ENCODE measurements at places on chromosomes 7 and 10. TPM values are rescaled to one million over a fixed set of nuclear protein-coding genes. Genes with fewer than 3 reads are reported as not detected.

NCAPG2 gene
- 5.6 TPM for total RNA-seq

LRGUK gene
- total RNA-seq: 0.16 TPM

AKR1D1 gene
- not detected for total RNA-seq

WAPL gene
- 19.7 TPM for total RNA-seq

CACNB2 gene
- total RNA-seq: 45.7 TPM

DNA sequence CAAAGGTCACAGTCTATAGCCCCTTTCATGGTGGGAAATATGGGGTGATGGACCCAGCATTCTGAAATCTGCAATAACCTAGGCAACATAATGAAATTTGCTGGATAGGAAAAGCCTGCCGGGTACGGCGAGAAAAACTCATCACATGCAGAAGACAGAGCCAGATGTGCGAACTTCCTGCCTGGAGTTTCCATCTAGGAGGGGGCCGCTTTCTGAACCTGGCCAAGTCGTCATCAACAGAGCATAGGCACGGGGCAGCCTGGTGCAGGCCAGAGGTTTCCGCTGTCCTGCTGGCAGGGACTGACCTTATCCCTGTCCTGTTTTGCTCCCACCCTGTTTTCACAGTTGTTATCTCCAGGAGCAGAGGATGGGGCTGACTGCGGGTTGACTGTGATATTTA, 27.4 kb downstream of the CCDC3 start:
- DNase-seq: no peak

DNA sequence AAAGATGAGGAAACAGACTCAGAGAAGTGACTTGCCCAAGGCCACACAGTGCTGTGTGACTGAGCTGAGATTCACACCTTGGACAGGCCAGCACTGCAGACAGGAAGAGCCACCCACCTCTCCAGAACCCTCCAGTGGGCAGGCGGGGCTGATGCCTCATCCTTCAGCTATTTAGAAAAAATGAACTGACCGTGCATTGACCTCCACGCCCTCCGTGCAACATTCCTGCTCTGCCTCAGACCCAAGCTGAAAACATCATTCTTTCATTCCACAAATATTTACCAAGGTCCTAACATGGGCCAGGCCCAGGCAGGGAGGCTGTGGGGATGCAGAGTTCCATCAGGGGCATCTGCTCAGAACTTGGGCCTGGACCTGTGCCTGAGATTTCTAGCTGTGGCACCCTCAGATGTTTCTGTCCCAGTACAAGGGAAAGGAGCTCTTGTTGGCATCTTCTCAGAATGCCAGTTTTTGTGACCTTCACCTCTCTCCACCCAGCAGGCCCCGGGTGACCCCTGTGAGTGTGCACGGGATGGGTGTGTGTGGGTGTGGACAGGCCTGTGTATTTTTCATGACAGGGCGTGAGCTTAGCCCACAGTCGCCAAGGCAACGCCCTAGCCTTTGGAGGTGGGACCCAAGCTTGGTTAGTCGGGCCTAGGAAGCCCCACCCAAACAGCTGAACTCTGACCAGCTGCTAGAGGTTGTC, 6.5 kb downstream of the VSIR start:
- DNase-seq: peak; percentile 86

DNA sequence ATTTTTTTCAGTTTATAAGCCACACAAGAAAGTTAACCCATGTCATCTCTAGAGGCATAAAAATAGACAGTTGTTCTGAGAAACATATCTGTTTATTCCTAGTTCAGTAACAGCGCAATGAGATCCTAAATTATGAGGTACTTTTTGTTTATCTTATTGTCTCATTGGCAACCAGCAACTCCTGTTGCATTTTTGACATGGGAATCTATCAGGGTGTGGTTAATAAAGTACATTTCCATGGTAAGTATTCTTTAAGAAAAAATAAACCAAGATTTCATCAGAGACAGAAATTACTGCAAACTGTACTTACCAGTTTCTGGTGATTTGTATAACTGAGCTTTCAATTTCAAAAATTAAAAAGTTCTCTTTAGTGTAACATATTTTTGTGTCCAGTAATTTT, 9.0 kb downstream of the FAS start:
- no peak for DNase-seq

- no peak for DNase-seq
Observed at GRCh38 chr7:107958764-107959526, 44.0 kb downstream of the LAMB1 start.

DNA sequence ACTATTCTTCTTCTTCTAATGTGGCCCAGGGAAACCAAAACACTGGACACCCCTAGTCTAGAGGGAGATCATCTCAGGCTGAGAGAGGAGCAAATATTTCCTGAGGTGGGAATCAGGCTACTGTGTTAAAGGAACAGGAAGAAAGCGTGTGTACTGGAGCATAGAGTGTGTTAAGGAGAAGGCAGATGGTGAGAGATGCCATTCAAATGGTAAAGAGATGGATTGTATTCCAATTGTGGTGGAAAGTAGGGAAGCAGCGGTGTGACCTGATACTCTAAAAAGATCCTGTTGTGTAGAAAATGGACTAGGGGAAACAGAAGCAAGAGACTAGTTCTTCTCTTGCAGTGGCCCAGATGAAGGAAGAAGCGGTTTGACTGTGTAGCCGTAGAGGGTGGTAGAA, 31.2 kb downstream of the RAB18 start:
- DNase-seq: no peak

DNA sequence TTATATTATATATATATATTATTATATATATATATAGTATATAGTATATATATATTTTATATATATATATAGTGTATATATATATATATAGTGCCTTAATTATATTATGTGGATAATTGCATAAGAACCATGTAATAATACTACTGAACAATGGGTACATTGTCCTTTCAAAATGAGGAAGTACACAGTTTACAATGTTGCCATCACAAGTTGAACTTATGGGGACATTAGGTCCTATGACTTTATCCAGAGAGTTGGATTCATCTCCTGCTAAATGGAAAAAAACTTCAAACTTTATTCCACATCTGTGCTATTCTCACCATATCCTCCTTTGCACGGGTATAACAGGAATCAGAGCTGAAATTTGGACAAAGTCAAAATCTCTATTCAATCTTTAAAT, 105.0 kb upstream of the AGR3 start:
- DNase-seq: no peak

- DNase-seq: no peak
Observed at GRCh38 chr10:17907641-17908040, 44.1 kb upstream of the SLC39A12 start.

GRCh38 chr10:29542723-29543122, 92.0 kb downstream of the SVIL start:
- no peak for DNase-seq

GRCh38 chr10:36515319-36515718, 610.1 kb upstream of the ANKRD30A start:
- DNase-seq: no peak

All from Right ventricle myocardium superior (tissue), 1 donor.